ENCODE measurements at places on chromosomes 13 and 19.

DNA sequence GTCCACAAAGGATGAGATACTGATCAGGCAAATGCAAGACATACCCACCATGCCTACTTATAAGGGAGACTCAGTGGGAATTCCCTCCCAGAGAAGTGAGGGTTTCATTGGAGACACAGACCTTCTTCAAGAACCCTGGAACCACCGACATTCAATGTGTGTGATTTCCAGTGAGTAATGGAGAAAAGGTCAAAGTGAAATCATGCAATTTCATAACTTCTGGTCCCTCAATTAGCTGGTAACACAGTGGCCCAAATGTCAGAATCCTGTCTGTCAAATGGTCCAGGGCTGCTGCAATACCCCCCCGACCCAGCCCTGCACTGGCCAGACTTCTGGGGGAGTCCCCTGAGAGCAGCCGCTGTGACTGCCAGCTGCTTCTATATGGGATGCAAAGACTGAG, 4.7 kb upstream of the METTL21C start:
- no peak for DNase-seq

DNA sequence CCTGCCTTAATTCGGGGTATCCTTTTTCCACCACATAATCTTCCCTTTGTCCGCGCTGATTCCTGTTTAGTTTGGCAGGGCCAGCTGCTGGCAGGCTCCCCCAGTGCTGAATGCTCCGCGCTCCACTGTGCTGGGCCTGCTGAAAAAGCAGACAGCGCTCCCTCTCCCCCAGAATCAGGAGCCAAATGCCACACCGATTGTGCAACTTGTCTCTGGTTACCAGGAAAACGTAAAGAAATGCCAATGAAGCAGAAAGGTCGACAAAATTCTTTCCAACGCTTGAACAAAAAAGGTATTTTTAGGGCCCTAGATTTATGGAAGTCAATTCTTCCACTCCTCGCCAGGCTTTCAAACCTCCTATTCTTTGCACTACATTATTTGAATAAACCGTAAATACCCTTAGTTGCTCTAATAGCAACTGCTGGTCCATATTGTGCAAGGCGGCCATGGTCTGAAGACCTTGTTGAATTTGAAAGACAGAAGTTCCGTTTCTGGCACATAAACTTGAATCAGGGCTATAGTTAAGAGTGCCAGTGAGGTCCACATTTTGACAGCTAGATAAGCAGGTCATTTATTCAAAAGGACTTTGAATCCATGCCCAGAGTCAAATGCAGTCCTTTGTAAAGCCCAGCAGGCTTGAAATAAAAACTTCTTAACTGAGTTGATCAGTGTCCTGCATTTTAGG, 206.7 kb upstream of the RFC3 start:
- no peak for DNase-seq

GRCh38 chr13:90197722-90198121, 1149.8 kb upstream of the MIR17HG start:
- no peak for DNase-seq

DNA sequence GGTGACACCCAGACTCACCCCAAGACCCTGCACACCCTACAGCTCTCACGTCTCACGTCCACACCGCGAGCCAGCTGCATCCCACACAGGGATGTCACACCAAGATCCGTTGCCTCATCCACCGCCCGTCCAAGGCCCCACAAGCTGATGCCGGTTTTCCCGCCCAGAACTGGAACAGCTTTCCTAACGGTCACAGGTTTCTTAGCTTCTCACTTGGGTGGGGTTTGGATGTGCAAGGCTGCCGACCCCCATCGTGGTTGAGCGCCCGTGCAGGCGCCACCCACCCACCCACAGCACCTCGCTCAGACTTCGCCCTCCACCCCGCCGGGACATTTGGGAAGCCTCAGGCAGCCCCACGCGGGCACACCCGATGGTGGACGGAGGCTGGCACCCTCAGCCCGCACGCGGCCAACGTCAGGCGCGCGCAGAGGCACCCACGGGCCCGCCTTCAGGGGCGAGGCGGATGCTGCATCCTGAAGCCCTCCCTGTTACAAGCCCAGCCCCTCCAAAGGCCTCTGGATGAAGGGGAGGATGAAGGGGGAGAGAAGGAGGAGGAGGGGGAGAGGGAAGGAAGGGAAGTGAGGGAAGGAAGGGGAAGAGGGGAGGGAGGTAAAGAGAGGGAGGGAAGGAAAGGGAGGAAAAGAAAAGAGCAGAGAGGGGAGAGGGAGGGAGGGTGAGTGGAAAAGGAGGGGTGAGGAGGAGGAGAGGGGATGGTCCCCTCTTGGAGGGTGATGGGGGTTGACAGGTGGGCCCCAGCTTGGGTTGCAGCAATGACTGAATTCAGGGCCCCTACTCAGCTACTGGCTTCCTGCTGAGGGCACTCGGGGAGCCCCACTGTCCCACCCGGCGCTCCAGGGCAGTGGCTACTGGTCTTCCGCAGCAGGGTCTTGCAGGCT, 12.8 kb downstream of the ONECUT3 start:
- no peak for DNase-seq

DNA sequence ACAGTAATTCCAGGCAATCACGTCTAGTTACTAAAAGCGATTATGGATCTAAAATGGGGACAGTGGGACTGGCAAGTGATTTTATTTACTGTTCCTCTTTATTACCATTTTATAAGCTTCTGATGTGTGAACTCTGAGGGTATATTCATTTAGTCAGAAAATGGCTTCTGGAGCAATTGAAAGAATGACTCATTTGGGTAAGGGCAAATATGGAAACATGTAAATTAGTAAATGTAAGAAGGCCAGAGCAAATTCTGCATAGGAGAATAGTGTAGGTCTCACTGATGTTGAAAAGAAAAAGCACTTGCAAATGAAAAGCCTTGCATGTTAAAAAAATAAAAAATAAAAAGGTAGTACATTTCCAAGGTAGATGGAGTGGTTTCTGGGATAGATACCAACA, 262.2 kb downstream of the KLF5 start:
- DNase-seq = no peak

GRCh38 chr13:48299591-48299990, 4.0 kb upstream of the RB1 start:
- no peak for DNase-seq

GRCh38 chr13:59468396-59468795, 695.3 kb downstream of the DIAPH3 start:
- no peak for DNase-seq
